ENCODE measurements at places on chromosomes 6 and 20.

- no peak for DNase-seq
Measured at GRCh38 chr6:25007269-25007699, 71.5 kb upstream of the RIPOR2 start.

DNA sequence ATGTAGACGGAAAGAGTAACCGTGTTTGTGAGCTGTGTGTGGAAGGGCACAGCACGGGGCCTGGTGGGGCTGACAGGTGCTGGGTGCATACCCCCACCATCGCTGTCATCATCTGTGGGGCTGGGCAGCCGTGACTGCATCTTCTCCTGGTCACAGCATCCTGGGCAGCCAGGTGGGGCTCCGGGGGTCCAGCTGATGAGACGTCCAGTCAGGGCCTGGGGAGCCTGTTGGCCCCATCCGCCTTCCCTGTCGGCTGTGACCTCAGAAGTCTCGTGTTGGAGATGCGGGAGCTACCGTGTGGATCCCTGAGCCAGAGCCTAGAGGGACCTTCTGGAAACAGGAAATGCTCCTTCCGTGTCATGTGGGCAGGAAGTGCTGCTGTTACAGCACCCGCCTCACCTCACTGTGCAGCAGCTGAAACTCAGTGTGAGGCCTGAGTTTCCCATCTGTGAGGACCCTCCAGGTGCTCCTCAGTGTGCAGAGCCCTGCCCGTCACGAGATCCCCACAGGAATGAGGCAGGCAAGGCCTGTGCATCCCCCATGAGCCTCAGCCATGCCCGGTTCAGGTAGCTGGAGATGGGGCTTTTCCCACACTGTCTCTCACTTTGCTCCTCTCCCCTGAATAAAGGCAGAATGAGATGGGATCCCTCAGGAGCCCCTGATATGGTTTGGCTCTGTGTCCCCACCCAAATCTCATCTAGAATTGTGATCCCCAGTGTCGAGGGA is 108.7 kb downstream of the ERMARD start:
- DNase-seq, result no peak

DNA sequence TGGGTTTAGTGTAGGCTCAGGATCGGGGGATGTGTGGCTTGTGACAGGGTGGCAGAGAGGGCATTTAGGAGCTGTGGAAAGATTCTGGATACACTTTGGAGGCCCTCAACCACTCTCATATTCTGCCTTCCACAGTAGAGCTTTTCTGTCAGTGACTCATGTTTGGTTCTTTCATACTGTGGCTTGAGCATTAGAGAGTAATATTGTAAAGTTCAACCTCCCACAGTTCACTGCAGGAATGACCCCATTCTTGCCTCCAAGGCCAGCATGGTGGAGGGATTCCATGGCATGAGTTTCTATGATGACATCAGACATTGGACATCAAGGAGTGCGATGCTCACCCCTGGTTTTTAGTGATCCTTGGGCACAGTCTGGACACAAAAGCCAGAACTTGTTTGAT is 50.9 kb downstream of the DTD1 start:
- no peak for DNase-seq

DNA sequence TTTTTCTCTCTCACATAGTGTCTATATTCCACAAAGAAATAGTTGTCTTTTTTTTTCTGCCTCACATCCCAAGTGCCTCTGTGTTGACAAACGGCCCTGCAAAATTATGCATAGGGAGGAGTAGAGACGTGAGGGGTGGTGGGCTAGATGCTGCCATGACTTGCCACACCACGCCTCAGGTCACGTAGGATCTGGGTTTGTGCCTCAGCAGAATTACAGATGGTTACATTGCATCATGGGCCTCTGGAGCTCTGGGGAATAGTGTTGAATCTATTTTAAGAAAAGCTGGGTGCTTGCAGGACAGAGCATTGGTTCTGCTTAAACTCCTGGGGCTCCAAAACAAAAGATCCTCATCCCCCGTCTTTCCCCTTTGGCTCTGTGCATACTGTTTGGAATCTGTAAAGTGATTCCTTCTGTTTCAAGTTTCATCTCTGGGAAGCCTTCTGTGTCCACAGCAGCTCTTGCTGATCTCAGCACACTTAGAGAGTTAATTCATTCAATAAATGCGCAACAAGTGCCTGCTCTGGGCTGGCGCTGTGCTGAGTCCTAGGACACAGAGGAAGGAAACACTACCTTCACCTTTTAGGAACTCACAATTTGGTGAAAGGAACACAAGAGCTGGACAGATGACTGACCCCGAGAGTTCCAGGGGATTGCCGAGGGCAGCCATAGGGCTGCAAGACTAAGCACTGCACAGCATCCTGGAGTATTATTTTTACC is 2.4 kb downstream of the FANCE start:
- no peak for DNase-seq

DNA sequence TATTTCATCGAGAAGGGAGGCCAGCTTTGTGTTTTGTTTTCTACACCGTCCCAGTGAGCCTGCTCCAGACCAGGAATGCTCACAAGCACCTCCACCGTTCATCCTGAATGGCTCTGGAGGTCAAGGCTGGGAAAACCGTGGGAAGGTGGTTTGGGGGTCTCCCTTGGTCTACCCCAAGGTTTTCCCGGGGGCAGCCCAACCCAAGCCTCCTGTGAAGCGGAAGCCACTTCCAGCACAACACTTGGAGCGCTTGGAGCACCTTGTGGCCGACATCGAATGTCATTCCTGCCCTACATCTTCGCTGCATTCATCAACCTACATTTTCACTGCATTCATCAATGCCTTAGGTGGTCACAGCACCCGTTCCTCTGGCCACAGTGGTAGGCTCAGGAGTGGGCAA is 255.6 kb upstream of the PMEPA1 start:
- DNase-seq, result no peak

- no peak for DNase-seq
Measured at GRCh38 chr6:84687431-84687830, 77.0 kb downstream of the TBX18 start.

GRCh38 chr20:54323227-54323734 is 115.4 kb downstream of the PFDN4 start:
- DNase-seq, result no peak

DNA sequence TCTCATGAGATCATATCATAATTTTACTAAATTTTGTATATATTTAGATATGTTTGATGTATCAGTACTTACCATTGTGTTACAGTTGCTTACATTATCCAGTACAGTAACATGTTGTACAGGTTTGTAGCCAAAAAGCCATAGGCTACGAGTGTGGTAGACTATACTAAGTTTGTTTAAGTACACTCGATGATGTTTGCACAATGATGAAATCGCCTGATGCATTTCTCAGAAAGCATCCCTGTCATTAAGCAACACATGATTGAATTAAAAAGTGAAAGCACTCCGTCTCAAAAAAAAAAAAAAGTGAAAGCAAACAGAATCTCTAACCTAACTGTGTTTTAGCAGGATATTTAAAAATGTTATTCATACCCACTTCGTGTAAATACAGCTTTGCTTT is 104.9 kb upstream of the TFAP2D start:
- DNase-seq, result no peak

- no peak for DNase-seq
Measured at GRCh38 chr6:3861424-3861823, 12.3 kb downstream of the FAM50B start.

GRCh38 chr6:135146162-135146934 is 34.8 kb upstream of the MYB start:
- no peak for DNase-seq

GRCh38 chr6:36700831-36701230 is 3.2 kb downstream of the RAB44 start:
- DNase-seq, result no peak

DNA sequence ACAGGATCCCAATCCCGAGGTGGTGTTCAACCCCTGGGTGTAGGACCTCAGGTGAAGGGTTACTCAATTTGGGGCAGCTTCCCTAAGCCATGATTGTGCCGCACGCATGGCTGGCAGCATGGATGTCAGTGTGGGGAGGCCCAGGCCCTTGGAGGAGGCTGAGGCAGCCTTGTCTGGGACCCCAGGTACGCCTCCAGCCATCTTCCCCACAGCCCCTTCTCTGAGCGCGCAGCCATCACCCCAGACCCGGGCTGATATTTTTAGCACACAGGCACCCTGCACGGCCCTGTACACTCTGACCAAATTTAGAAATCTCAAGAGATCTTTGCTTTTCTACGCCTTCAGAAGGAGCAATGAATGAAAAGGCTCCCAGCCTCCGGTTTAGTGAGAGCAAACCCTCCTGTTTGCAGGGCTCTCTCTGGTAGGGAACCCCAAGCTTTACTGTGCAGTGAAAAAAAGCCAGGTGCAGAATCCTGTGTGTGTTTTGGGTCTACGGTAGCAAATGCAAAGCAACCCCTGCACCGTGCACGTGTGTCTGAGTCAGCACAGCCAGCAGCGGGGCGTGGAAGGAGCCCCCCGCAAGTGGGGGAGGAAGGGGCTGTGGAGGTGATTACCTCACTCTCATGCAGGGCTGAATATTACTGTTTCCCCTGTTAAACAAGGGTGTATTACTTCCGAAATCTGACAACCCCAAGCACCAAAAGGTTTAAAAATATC is 44.3 kb downstream of the CTCFL start:
- no peak for DNase-seq

DNA sequence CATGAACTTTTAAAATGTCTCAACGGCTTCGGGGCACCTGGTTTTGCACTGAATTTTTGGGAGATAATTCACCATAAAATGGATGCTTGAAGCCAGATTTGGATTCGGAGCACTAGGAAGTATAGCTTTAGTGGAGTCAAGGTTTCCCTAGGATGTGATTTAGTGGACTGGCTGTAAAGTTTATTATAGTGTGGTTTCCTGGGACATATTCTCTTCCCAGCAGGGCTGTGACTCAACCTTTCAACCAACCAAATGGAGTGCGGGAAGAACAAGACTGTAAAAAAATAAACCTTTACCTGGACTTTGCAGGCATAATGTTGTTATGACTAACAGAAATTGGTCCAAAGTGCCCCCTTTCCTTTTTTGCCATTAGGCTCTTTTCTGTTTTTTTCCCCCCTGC is 327.4 kb upstream of the MAN1A1 start:
- DNase-seq, result no peak

GRCh38 chr6:168149015-168149414 is 70.0 kb upstream of the FRMD1 start:
- no peak for DNase-seq

DNA sequence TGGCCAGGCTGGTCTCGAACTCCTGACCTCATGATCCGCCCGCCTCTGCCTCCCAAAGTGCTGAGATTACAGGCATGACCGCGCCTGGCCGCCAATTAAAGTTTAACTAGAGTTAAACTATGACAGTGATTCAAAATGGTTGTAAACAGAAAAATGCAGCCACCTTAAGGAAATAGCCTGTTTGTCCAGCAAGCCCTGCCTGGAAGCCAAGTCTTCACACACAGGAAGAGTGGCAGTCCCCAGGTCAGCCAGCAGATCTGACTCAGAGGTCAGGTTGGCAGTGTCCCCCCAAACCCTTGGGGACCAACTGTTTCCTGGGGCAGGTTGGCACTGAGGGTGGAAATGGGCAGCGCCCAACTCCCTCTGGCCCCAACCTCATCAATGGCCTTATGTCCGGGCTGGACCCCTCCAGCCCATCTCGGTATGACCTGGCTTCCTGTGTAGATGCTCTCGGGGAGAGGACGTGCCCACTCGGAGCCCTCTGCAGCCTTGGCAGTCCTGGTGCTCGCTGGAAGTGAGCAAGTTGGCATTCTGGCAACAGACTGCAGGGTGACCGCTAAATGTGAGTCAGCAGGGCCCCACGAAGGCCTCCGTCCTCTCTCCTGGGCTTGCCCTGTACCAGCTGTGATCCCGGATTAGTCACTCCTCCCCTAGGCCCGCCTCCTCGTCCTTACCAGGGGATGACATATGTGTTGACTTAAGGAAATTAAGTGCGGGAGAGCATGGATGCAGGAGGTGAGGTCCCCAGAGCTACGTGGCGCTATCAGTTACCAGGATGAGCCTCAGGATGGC is 9.7 kb upstream of the HSP90AB1 start:
- peak; percentile 83 for DNase-seq

DNA sequence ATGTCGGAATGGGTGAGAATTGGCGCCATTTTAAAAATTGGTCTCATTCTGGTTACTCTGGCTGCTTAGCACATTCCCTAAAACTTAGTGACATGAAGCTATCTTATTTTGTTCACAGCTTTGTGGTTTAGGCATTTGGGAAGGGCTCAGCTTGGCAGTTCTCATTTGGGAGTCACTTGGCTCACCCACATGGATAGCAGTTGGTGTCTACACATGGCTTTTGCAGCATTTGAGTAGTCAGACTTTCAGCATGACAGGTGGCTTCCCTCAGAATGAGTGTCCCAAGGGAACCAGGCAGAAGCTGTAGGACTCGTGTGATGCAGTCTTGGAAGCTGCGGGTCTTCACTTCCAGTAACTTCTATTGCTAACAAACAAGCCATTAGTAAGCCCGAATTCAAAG is 64.6 kb downstream of the UST start:
- no peak for DNase-seq

- no peak for DNase-seq
Measured at GRCh38 chr20:24948939-24949679, at the start of gene CST7. Gene CST7 (plus strand): TSS chr20:24949269. CDS start chr20:24949506, 237 bp downstream.

- no peak for DNase-seq
Measured at GRCh38 chr6:90537027-90537426, 49.8 kb downstream of the MAP3K7 start.

GRCh38 chr6:125307964-125308615 is 6.3 kb upstream of the HDDC2 start:
- no peak for DNase-seq

- no peak for DNase-seq
Measured at GRCh38 chr6:106820412-106820852, 154.1 kb downstream of the CD24 start.

GRCh38 chr20:13009682-13010406 is 1.1 kb downstream of the SPTLC3 start:
- no peak for DNase-seq

DNA sequence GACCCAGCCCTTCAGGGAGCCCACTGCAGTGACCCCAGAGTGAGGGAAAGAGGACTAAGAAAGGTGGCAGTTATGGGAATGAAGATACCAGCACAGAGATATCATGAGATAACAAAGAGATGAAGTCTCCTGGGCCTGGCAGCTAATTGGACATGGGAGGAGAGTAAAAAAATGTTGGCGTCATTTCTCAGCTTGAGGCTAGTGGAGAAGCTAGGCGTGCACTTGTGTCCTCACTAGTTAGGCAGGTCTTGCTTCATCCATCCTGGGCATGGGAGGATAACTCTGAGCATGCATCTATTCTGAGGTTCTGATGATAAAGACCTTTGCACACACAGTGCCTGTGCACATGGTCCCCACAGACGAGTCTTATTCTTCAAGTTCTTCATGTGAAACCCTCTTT is 4.1 kb upstream of the GFOD1 start:
- DNase-seq, result no peak

- DNase-seq, result peak; percentile 27
Measured at GRCh38 chr6:108476847-108477430, 83.8 kb upstream of the FOXO3 start.

- no peak for DNase-seq
Measured at GRCh38 chr6:34359418-34360158, 32.9 kb downstream of the NUDT3 start.
